ENCODE measurements at places on chromosomes 1 and 21. TPM values are rescaled to one million over a fixed set of nuclear protein-coding genes. Genes with fewer than 3 reads are reported as not detected.

DNA sequence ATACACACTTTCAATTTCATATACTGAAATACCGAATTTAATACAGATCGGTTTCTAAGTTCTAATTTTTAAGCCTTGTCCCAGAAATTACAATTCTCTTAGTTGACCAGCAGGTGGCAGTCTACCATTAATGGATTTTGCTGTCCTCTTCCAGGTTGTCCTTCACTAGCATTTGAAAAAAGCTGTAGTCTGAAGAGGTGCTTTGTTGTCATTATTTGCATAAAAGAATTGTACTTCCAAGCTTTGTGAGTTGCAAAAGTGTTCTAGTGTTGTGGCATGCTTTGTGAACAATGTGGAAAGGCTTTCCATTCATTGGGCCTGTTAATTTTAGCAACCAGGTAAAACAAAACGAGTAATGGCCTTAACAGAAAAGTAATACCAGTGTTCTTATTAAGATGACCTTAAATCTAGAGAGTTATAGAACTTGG is 193.6 kb downstream of the RPS6KC1 start:
- DNase-seq, result no peak

The SWT1 gene
- total RNA-seq, result 6.2 TPM

GRCh38 chr1:108877348-108878159 is 769 bp downstream of the GPSM2 start:
- no peak for DNase-seq

- no peak for DNase-seq
These were observed 33.5 kb downstream of the CSMD2 start for GRCh38 chr1:34131396-34132160.

DNA sequence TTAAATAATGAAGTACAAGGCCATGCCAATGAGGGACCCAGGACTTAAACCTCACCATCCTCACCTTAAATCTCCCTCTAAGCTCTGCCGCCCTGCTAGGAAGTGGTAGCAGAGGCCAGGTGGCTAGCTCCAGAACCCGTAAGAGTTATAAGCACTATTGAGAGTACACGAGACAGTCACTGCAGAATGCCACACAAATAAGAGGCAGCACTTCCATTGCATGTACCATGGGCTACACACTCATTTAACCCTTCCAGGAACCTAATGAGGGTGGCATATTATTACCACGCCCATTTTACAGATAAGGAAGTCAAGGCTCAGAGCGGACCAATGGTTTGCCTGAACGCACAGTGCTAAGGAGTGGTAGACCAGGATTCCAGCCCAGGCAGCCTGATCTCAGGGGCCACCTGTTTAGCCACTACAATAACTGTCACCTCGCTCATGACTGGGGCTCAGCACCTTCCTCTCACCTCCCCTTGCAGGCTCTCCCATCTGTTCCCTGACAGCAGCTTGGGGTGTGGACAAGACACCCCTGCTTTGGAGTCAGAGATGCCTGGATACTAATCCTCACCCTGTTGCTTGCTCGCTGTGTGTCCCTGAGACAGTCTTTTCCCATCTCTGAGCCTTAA is 54.8 kb upstream of the ID3 start:
- DNase-seq, result no peak

DNA sequence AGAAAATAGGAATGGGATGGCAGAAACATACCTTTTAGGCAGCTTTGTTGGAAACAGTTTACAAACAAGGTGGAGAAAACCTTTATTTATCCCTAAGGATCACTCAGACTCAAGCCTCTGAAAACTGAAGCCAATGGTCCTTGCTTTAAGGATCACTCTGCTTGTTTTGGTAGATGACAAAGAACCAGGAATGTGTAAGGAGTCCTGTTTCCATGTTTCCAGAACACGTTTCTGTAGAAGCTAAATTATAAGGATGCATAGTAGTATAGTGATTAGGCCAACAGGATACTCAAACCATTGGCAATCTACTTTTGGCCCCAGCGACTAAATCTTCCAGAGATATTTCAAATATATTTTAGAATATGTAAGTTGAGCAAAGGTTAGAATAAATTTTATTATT is 149.1 kb upstream of the HP1BP3 start:
- DNase-seq, result no peak

Data from gastrocnemius medialis (tissue), 4 donors.